ENCODE measurements at places on chromosomes 4 and X.

- no peak for DNase-seq
Measured at GRCh38 chr4:73734530-73735001, 5.8 kb upstream of the CXCL8 start.

DNA sequence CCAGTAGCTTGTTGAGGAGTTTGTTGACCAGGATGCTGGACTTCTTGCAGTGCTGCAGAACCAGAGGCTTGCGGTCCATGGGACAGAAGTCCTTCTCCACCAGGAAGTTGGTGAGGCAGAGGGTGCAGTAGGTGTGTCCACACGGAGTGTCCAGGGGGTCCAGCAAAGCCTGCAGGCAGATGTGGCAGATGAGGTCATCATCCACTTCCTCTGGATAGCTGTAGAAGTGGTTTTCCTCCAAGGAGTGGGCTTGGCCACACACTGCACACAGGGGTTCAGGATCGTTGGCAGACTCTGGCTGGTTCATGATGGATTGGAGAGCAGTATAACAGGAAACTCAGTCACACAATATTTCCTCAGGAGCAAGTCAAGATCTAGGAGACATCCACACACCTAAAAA lies 17.6 kb downstream of the LNX1 start:
- DNase-seq, result no peak

GRCh38 chrX:23504540-23504884 lies 162.8 kb upstream of the PRDX4 start:
- no peak for DNase-seq

GRCh38 chr4:101019313-101019712 lies 328.0 kb downstream of the PPP3CA start:
- DNase-seq, result no peak

GRCh38 chrX:9587642-9588041 lies 122.8 kb downstream of the TBL1X start:
- no peak for DNase-seq

DNA sequence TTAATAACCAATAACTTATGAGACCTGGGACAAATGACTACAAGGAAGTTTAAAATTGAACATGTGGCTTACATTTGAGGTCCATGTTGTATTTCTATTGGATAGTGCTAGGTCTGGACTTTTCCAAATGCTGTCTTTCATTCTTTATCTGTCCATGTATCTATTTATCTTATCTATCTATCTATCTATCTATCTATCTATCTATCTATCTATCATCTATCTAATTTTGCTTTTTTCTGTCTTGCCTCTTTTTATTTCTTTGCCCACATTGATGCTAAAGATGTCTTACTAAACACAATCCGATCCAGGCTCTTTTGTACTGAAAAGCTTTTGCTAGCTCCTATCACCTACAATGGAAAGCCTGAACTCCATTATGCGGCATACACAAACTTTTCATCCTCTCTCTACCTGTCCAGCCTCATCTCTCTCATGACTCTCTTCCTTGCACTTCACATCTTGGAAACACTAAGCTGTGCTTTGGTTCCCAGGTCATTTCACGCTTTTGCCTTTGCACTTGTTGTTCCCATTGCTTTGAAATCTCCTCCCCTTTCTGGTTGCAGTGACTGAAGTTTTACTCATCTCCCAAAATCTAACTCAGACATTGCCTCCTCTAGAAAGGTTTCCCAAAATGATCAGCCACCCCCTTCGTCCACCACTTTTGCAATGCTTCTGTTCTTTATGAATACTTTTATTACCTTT lies 107.2 kb downstream of the SYNPO2 start:
- DNase-seq, result no peak

GRCh38 chr4:168630445-168631187 lies 133.8 kb downstream of the PALLD start:
- DNase-seq, result no peak

- DNase-seq, result no peak
Measured at GRCh38 chr4:119525771-119526712, 102.6 kb downstream of the PDE5A start.

DNA sequence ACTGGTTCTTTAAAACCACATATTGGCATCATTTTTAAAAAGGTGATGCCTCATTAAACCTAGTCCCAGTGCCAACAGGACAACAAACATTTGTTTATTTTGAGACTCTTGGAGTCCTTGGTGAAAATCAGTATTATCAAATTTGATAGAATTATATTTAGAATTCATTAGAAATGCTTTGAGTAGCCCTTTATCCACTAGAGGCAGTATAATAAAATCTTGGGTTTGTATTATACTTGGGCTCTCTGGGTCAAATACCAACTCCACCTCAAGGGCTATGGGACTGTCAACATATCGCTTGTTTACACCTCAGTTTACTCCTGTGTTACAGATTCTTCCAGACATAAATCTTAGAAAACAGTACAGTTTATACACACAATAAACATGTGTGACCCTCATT lies 335.7 kb upstream of the FSTL5 start:
- DNase-seq, result no peak

GRCh38 chr4:107719207-107719921 lies 670 bp downstream of the PAPSS1 start:
- DNase-seq, result no peak

- DNase-seq, result no peak
Measured at GRCh38 chrX:10577853-10578252, 42.5 kb downstream of the MID1 start.

- DNase-seq, result no peak
Measured at GRCh38 chr4:5609306-5610007, 98.9 kb downstream of the EVC2 start.

DNA sequence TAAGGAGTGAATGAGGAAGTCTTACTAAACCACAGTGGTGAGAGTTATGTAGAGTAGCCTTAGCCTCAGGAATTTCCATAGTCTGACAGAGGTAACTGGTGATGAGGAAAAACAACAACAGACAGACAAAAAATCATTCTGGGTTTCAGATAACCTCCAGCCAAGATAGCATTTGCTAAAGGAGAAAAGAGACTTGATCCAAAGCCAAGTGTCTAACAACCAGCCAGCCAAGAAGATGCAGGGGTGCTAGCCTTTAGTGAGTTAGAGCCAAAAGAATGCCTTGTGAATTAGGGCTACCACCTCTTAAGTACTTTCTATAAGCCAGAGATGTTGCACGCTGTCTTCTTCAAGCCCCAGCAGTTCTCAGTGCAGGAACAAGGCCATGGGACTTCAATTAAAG lies 478.0 kb upstream of the CPEB2 start:
- no peak for DNase-seq

DNA sequence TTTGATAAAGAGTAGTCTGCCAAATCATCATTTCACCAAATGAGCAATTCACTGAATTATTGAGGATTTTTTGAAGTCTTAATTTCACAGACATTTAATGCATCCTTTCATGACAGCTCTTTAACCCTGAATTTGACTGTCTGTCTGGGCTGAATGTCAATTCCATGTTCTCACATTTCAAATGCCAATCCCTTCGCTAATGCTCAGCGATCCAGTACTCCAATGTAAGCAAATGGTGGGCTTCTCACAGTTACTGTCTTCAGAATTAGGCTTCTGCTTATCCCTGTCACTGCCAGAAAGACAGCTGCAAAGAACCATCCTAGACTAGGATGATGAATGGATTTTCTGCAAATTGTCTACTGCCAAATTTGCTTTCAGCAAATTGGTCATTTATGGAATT lies 36.2 kb upstream of the USP38 start:
- DNase-seq, result no peak

DNA sequence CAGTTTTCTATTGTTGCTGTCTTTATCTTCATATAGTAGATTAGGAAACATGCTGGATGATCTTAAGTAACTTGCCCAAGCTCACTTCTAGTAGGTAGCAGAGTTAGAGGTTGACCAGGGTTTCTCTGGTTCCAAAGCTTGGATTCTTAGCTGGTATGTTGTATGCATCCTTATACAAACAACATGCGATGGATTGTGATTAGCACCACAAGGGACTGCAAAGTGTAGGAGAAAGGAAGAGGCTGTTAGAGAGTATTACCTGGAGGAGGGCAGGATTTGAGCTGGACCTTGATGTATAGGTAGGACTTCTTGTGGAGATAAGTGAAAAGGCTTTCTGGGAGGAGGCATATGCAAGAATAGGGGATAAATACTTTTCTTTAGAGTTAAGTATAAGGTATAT lies 5.6 kb downstream of the STIM2 start:
- DNase-seq, result no peak

GRCh38 chr4:2497931-2498330 lies 29.0 kb downstream of the RNF4 start:
- DNase-seq, result no peak

- peak; percentile 51 for DNase-seq
Measured at GRCh38 chrX:109485470-109486340, 3.8 kb upstream of the GUCY2F start.

DNA sequence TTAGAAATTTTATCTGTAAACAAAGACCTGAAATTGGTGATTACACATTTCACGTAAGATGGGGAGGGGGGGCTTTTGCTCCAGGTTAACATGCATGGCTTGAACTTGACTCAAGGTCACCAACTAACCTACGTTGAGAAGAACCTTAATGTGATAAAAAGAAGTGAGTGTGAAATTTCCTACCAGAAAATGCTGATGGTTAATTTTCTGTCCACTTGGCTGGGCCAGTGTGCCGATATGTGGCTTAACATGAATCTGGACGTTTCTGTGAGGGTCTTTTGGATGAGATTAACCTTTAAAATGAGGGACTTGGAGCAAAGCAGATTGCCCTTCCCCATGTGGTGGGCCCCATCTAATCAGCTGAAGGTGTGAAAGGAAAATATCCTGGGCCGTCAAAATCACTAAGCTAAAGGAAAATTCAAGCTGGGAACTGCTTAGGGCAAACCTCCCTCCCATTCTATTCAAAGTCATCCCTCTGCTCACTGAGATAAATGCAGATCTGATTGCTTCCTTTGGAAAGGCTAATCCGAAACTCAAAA lies 107.3 kb upstream of the ENPP6 start:
- no peak for DNase-seq

DNA sequence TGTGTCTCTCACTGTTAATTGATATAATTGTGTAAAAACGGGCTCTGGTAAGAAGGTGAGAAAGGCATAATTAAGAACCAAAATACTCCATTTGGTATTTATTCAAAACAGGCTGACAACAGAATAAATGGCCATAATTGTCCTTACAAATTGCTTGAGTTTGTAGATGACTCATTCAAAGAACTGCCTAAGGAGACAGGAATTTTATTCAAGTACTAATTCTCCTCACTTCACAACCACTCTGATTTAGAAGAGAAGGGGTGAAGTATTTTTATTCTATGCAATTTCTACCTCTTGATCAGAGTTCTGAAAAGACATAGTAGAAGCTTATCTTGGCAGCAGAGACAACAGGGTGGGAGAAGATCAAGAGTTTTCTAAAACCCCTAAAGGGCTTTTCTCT lies 43.1 kb downstream of the ATP11C start:
- DNase-seq, result no peak

- peak; percentile 35 for DNase-seq
Measured at GRCh38 chr4:41307638-41308037, 50.9 kb downstream of the UCHL1 start.

DNA sequence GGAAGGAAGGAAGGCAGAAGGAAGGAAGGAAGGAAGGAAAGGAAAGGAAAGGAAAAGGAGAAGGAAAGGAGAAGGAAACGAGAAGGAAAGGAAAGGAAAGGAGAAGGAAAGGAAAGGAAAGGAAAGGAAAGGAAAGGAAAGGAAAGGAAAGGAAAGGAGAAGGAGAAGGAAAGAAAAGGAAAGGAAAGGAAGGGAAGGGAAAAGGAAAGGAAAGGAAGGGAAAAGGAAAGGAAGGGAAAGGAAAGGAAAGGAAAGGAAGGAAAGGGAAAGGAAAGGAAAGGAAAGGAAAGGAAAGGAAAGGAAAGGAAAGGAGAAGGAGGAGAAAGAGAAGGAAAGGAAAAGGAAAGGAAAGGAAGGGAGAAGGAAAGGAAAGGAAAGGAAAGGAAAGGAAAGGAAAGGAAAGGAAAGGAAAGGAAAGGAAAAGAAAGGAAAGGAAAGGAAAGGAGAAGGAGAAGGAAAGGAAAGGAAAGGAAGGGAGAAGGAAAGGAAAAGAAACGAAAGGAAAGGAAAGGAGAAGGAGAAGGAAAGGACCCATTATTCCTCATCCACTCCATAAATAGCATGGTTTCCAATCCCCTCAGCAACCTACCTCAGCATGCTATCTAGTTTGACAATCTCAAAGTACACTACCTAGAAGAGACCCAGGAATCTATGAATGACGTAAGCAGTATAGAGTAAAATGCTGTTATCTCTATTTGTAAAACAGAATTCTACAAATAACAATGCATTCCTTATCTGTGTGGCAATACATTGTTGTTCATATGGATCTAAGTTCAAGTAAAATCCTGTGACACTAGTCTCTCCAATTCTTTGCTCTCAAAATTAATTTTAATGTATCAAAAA lies 209.7 kb downstream of the LRBA start:
- no peak for DNase-seq

DNA sequence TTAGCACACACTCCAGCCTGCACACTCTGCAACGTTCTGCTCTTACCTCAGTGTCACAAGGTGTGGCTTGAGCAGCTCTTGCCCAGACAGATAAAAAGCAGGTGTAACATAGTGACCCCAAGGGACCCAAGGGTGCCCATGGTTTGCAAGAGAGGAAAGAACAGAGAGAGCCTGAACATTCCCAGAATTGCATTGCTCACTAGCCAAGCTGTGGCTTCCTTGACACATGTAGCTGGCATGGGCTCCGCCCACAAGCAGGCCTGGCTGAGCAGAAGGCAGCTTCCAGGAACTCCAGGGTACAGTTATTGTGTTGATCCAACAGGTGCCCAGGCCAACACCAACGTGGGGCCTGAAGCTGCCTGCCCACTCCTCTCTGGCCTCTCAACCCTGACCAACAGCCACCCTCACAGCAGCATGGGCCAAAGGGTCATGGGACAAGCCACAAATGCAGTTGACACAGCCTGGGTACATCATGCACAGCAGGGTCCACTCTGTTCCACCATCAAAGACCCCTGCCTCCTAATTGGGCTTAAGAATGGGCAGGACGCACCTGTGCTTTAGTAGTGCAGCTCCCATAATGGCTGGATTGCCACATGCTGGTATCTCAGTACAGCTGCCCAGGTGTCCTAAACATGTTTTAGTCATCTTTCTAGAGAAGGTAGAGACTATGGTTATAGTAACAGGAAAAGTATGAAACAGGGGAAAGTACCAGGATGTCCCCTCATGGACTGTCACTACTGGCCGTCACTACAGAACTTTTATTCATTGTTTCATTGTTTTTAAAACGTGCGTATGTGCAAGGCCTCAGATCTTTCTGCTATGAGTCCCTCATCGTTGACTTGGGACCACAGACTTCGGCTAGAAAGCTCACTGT lies 73.7 kb upstream of the ACSL1 start:
- no peak for DNase-seq

DNA sequence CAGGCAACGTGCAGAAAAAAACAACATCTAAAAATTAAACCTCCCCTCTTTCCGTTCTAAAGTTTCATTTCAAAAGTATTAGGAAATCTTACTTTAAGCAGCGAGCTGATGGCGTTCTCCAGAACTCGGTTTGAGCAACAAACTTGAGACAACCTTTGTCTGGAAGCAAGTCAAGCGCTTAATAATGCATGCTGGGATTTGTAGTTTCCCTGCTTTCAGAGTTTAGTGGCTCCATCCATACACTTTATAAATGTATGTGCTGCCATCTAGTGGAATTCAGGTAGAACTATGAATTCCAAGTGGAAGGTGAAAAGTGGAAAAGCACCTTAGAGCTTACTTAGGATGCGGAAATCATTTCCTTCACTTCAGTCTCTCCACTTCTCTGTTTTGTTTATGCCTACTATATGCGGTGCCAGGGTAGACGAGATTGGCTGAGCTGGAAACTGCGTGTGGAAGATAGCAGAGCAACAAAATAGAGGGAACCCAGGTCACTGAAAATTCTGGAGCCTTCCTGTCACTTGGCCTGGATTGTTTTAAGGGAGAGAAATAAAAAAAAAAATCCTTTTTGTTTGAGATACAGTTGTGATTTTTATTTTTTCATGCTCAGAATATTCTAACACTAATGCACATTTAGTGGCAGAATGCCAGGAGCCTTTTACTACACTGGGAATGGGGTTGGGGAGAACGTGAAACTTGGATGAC lies at the start of gene BDH2:
BDH2 (minus strand) TSS at position 144 of the 702 bp plus-strand sequence. CDS start 3,580 bp downstream, outside the sequence.
- DNase-seq, result peak; percentile 32
